ENCODE measurements at places on chromosomes 2 and 18. TPM values are rescaled to one million over a fixed set of nuclear protein-coding genes. Genes with fewer than 3 reads are reported as not detected.

- ATAC-seq, result no peak
These were observed 77.1 kb upstream of the B3GNT7 start for GRCh38 chr2:231318436-231318835.

FSHR gene
- 0.05 TPM for total RNA-seq

DNA sequence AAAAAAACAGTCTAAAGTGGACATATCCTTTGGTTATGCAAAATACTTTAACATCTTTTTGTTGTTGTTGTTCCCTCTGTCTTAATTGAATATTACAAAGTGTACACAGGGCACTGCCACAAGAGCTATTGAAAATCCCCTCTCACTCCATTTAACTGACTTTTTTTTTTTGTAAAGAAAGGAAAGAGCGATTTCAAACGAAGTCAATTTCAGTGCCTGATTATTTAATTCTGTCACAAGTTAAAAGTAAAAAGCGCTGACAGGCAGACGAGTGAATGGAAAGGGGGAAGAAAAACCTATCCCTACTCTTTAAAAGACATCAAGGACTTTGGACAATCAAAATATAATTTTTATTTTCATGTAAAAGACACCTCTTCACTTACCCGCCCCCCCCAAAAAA lies 1.9 kb downstream of the FIGN start:
- no peak for ATAC-seq

GRCh38 chr2:125471963-125472362 lies 1184.0 kb upstream of the GYPC start:
- peak; percentile 54 for ATAC-seq

DNA sequence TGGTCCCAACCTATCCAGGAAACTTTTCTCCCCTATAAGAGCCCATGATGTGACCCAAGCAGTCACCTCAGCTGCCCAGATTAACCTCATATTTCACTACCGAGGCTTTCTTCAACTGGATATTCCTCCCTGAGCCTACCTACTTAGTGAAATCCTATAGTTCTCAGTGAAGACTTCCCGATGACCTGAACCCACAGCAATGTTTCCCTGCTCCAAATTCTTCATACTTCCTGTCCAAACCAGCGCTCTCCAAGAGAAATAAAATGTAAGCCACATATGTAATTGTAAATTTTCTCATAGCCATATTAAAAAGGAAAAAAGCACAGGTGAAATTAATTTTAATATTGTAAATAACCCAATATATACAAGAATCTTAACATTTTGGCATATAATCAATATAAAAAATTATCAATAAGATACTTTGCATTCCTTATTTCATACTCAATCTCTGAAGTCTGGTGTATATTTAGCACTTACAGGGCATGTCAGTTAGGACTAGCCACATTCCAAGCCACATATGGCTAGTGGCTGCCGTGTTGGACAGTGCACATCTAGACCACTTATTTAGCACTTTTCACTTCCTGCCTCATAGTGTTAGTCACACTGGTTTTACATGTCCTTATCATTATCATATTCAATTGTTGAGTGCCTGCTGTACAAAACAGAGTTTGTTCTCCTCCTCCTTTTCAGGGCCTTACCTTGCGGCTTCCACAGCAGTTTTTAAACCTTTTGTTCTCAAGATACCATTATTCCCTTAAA lies 1.9 kb upstream of the STAT4 start:
- peak; percentile 85 for ATAC-seq

GPR39 gene
- total RNA-seq, result 1.00 TPM

IL1RL1 gene
- not detected for total RNA-seq

DOK6 gene
- 10.9 TPM for total RNA-seq

DNA sequence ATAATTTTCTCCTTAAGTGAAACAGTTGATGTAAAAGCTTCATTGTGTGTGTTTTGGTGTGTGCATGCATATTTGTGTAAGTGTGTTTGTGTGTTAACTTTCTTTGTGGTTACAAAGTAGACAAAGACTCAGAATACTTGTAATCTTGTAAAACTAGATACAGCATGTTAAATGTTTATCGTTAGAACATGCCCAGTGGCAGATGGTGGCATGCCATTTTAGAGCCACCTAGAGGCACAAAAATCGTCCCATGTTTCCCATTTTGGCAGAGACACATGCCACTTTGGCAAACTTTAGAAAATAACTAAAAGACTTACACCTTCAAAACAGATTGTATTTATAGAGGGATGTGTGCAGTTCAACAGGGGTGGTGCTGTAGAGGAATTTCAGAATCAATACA lies 224.1 kb downstream of the LRP1B start:
- ATAC-seq, result no peak

GRCh38 chr2:96485751-96486651 lies 19.2 kb downstream of the NEURL3 start:
- ATAC-seq, result peak; percentile 51

DNA sequence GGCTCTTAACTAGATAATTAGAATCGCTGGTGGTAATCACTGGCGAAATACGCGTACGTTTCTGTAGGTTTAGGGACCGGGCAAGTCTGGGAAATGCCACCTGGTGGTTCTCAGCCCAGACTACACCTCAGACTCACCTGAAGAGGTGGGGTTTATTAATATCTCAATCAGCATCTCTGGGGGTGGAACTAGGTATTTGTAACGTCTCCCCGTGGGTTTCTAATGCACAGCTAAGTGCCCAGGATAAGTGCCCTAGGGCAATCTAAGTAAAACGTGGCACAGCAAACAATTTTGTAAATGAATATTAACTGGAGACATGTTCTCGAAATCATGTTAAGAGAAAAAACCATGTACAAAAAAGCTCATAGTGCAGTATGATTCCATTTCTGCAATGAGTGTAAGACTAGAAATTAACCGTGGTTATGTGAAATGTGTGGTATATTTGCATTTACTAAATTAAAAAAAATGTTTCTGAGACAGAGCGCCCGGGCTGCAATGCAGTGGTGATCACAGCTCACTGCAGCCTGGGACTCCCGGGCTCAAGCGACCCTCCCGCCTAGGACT lies 760 bp upstream of the CNOT11 start:
- ATAC-seq, result peak; percentile 68

DNA sequence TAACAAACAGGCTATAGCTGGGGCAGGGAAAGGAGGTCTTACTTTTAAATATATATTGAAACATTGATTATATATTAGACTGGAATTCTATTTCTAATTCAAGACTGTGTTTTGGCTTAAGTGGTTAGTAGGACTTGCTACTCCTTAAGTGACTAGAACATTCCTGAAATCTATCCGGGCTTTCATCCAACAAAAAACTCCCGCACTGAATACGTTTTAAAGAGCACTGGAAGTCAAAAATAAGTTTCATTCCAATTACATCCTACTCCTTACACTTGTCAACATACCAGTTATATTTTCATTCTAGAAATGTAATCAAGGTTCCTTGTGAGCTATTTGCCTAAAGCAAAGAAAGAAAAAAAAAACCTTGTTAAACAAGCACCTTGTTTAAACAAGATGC lies 204.6 kb downstream of the SP3 start:
- ATAC-seq, result no peak

DNA sequence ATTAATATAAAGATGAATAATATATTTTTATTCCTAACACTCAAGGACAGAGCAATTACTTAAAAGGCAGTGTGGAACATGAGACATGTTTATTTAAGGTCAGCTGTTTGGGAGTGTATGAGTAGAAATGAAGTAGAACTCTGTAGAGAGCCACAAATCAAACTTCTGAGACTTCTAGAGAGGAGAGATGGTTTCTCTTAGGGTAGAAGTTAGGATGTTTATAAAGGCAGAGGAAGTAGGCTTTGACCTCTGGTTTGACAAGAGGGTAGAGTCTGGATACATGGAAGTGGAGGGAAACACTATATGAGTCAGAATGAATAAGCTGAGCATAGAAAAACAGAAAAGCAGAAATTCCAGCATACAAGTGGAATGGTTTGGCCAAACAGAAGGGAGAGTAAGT lies 262.1 kb upstream of the KLHL14 start:
- no peak for ATAC-seq
